ENCODE measurements at places on chromosomes 16 and 17. TPM values are rescaled to one million over a fixed set of nuclear protein-coding genes. Genes with fewer than 3 reads are reported as not detected.

TEKT5 gene
- total RNA-seq: not detected

FOXN1 gene
- total RNA-seq: not detected

GPR142 gene
- not detected for total RNA-seq

SMPD3 gene
- 0.13 TPM for total RNA-seq

COPZ2 gene
- 49.2 TPM for total RNA-seq

KRTAP9-3 gene
- not detected for total RNA-seq

TBC1D3B gene
- total RNA-seq: 2.2 TPM

IRX3 gene
- 42.4 TPM for total RNA-seq

MYCBPAP gene
- total RNA-seq: 0.43 TPM

INCA1 gene
- 2.8 TPM for total RNA-seq

HSD11B2 gene
- total RNA-seq: 0.89 TPM

UBE2Z gene
- total RNA-seq: 36.7 TPM

DNA sequence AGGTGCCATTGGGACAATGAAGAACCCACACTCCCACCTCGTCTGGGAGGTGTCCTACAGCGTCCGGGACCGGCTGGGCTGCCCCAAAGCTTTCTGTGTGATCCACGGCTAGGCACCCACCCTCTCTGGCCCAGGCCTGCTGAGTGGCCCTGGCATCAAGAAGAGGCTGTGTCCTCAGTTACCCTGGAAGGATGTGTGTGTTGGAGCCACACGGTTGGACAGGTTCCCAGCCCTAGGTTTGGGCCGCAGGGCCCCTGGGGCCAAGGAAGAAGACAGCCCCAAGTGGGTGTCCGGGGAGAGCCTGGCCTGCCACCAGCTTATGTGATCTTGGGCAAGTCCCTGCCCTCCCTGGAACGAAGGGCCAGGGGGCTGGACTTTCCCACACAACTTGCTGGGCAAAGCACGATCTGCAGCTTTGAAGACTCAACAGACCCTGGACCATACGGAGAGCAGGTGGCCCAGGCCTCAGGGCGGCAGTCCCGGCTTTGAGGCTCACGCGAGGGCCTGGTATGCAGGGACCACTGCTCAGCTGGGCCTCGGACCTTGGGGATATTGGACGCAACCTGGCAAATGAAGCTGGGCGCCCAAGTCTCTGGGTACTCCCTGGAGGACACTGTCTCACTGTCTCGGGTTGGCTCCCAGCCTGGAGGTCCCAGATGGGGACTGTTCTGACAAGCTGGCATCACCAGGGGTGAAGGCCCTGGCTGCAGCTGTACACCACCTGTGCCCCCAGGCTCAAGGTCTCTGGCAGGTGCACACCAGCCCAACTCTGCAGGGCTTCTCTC lies 17.5 kb downstream of the MYBBP1A start:
- no peak for DNase-seq

- no peak for DNase-seq
Observed at GRCh38 chr16:53068423-53068833, 13.6 kb downstream of the CHD9 start.

DNA sequence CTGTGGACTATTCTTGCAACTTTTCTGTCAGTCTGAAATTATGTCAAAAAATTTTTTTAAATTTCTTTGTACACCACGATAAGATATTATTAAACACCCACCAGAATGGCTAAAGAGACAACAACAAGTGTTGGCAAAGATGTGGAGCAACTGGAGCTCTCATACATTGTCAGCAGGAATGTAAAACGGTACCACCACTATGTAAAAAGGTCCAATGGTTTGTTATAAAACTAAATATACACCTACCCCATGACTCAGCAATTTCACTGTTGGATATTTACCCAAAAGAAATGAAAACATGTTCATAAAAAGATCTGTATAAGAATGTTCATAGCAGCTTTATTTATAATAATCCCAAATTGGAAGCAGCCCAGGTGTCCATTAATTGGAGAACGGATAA lies 7.2 kb downstream of the KIAA0753 start:
- DNase-seq: no peak

DNA sequence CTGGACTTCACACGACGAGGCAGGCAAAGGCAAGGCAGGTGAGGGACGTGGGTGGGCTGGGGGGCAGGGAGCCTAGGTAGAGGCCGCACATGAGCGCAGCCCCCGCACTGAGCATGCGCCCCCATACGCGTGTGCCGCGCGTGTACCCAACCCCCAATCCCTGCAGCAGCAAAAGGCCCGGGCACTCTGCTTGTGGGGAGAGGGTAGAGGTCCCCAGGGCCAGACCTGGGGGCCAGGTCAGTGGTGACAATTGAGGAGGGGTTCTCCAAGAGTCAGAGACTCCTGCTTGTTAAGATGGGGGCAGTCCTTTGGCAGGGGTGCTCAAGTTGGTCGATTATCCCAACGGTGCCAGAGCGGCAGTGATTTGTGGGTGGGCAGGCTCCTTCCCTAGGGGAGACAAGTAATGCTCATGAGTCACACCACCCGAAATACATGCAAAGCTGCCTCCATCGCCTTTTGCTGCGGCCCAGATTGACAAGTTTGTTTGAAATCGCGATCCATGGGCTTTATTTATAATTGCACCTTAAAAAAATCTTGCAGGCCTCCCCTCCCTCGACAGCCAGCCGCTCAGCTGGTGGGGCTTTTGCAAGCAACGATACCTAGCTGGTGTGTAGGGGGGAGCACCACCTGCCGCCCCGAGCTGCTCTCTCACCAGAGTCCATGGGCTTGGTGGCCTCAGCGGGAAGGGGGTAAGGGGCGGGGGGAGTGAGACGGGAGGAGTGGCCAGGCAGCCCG lies 1.1 kb upstream of the GIT1 start:
- DNase-seq: no peak

DNA sequence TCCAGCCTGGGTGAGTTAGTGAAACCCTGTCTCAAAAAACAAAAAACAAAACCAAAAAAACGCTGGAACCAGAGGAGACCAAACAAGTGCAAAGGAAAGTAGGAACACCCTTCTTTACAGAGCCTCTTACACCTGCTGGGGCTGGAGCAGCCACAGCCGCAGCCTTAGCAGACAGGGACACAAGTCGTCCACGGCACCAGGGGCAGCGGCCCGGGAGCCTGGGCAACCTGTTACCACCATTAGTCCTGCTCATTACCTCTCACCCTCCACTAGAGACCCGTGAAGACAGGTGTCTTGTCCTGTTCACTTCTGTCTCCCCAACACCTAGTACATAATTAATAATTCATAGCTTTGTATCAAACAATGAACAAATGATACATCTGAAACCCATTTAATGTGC lies 83.6 kb downstream of the C16orf78 start:
- no peak for DNase-seq

DNA sequence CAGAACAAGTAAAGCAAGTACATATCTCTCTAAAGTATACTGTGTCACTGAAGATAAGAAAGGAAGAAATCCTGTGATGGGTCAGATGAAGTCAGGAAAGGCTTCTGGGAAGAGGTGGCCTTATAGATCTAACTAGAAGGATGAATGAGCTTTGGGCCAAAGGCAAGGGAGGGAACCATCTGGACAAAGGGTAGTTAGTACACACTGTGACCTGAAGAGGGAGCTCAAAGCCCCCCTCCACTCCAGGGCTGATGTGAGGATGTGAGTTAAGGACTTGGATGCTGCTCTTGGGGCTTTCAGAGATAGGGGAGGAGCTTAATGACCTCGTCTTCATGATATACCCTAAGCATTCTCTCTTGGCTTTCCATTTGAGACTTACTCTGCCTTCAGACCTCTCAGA lies 185.3 kb upstream of the CACNG3 start:
- DNase-seq: no peak

DNA sequence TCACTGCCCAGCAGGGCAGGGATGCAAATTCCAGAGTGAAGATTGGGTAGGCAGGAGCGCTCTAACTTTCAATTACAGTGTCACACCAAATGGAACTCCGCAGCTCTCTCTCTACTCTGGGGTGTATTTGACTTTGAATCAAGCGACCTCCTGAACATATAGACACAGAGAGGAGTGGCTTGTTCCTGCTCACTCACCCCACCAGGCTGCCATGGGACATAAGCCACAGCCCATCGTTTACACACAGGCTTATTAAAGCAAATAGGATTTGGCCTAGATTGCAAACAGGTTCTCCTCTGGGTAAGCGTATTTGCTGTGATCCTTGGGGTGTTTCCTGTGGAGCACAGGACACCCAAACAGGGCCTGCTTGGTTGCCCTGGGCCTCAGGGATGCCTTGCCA lies 281.6 kb upstream of the CCL2 start:
- DNase-seq: no peak

DNA sequence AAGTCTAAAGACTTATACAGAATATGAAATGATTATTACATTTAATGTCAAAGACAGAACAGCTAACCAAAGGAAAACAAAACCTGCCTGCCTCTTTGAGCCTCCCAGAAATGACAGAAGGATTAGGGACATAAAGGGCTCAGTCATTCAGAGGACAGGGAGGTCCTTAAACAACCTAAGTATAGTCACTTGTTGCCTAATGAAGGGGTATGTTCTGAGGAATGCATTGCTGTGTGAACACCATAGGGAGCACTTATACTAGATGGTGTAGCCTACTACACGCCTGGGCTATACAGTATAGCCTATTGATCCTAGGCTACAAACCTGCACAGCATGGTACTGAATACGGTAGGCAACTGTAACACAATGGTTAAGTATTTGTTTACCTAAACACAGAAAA lies 106.4 kb downstream of the PARN start:
- no peak for DNase-seq

- peak; percentile 84 for DNase-seq
Observed at GRCh38 chr16:180681-181564, 664 bp downstream of the HBQ1 start.

GRCh38 chr17:77540531-77540930 lies 399.8 kb downstream of the SEC14L1 start:
- DNase-seq: no peak

GRCh38 chr16:64121473-64121872 lies 1000.4 kb downstream of the CDH11 start:
- DNase-seq: no peak

GRCh38 chr16:71493213-71493612 lies 4.1 kb upstream of the ZNF19 start:
- no peak for DNase-seq

DNA sequence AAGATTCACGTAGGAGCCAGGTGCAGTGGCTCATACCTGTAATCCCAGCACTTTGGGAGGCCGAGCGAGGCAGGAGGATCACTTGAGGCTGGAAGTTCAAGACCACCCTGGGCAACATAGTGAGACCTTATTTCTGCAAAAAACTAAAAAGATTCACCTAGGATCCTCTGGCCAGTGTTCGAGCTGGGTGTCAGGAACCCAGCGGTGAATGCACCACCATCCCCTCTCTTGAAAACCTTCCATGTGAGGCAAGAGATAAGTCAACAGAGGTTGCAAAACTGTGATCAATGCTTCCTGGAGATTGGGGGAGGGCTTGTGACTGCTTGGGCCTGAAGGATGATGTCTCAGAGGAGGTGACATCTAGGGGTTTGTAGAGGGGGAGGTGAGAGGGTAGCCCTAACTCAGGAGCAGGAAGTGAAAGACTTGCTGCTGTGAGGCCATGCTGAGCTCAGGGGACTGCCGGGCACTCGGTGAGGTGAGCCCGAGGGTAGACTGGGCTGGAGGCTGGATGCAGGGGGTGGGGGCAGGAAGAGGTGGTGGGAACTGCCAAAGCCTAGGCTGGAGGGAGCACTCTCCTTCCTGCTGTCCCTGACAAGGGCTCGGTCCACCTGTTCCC lies 11.7 kb downstream of the GJD3 start:
- DNase-seq: peak; percentile 24

- no peak for DNase-seq
Observed at GRCh38 chr17:71361656-71362450, 759.0 kb upstream of the SOX9 start.

Measured in Right ventricle myocardium superior (tissue), 1 donor.